Stimulated activated CD4-positive, alpha-beta T cell treated with anti-CD3 and anti-CD28 coated beads, Interleukin-4, amount 100 ng/mL, for 48 hours (primary cell): ENCODE measurements at places on chromosomes 12 and 14.

DNA sequence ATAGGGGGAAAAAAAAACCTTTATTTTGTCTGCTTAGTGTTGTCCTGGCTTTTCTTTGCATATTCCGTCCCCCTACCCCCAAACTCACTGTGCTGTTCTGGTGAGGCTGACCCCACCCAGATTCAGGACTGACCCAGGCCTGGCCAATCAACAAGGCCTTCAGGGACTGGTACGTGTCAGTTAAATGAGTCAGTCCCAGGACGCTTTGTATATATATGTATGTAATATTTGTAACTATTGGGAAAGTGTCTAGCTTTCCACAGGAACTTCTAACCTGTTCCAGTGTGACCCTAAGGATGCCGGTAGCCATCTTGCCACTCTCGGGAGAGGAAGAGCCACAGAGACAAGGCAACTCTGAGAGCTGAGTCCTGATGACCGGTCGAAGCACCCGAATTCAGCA is 107.4 kb downstream of the VCPKMT start:
- DNase-seq, result no peak

DNA sequence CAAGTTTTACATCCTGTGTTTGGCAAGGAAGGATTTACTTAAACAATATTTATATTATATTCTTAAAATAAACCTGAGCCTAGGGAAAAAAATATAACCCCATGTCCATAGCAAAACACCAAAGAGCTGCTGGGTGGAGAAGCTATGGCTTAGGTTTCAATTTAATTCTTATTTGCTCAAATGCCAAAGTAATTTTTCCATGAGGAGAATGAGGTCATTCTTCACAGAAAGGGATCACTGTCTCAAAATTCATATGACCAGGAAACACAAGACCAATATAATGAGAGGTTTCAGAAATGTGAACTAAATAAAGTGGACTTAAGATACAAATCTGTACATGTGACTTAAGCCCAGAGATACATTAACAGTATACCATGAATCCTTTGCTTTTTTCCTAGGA is 195.0 kb downstream of the PHLDA1 start:
- DNase-seq, result no peak

GRCh38 chr12:52903285-52903854 is 1.5 kb downstream of the KRT8 start:
- DNase-seq, result peak; percentile 43

DNA sequence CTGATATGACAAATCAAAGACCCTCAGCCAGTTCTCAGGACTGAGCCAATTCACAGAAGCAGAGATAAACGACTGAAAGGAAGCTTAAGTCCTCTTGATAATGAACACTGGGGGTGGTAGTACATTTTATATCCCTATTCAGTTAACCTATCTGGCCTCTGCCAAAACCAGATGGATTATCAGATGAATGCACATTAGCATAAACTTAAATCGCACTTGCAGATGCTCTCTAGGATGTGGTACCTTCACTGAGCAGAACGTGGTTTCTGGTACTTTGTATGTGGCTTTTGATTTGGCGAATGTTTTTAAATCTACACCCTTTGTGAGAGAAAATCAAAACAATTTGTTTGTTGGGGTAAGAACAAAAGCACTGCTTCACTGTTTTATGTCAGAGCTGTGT is 21.1 kb upstream of the TAS2R14 start:
- DNase-seq, result no peak

DNA sequence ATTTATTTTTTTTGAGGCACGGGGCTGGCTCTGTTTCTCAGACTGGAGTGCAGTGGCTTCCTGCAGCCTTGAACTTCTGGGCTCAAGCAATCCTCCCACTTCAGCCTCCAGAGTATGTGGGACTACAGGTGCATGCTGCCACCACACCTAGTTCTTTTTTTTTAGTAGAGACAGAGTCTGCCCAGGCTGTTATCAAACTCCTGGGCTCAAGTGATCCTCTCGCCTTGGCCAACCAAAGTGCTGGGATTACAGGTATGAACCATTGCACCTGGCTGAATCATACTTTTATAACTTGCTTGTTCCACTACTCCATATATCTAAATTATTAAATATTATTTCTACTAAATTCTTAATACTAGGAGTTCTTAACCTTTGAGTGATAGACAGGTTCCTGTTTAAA is 111.6 kb downstream of the BTG1 start:
- no peak for DNase-seq

DNA sequence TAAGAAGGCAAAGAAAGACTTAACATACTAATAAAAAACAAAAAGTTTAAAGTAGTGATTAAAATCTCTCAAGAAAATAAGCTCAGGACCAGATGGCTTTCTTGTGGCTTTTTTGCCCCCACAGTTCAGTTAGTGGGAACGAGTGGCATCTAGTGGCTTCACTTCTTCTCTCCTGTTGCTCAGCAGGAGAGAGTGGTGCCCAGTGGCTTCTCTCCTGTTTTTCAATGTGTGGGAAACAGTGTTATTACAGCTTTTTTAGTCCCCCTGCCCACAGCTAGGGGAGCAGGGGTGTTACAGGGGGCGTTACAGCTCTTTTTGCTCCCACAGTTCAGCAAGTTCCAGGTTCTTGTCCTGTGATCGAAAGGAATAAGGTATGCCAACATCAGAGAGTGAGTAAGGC is 135.2 kb downstream of the RERGL start:
- no peak for DNase-seq

DNA sequence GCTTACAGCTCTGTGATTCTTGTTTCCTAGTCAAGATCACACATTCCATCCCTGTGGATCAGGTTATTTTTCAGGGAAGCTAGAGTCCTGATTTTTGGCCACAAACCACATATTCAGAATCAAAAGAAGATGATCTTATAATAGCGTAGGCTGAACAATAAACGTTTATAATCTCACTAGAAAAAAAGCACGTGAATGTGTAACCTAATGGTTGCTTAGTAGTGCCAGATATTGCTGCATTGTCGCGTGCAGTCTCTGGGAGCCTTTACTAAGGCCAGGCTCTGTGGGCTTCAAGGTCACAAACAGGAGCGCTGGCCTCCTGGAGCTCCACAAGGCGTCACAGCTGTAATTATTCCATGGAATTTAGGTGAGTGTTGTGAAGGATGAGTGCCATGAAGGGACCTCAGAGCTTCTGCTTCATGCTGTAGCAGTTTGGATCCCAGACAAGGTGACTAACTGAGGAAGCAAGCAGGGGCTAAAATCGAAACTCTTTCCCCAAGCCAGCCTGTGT is 17.4 kb downstream of the CDKN1B start:
- no peak for DNase-seq

GRCh38 chr14:75168586-75169335 is 7.7 kb downstream of the TMED10 start:
- no peak for DNase-seq

DNA sequence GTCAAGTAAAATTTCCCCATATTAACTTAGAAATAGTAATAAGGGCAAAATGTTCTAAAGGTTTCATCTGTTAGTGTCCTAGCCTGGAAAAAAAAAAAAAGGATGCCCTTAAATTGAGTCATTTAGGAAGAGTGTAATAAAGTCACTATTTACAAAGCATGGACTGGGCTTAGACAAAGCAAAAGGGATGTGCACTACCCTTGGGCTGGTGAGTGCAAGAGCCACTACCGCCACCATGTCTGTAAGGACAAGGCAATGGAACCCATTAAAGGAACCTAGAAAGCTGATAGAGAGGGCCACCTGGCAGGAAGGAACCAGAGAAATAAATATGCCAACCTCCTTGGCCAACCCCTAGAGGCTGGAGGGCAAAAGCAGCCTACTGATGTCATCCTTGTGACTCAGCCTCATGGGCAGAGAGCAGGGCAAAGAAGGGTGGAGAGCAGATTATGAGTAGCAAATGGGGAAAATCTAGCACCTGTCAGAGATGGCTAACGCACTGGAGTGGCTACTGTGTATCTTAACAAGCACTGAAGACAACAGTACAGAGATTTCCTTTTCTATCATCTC is 59.5 kb upstream of the FUT8 start:
- no peak for DNase-seq

DNA sequence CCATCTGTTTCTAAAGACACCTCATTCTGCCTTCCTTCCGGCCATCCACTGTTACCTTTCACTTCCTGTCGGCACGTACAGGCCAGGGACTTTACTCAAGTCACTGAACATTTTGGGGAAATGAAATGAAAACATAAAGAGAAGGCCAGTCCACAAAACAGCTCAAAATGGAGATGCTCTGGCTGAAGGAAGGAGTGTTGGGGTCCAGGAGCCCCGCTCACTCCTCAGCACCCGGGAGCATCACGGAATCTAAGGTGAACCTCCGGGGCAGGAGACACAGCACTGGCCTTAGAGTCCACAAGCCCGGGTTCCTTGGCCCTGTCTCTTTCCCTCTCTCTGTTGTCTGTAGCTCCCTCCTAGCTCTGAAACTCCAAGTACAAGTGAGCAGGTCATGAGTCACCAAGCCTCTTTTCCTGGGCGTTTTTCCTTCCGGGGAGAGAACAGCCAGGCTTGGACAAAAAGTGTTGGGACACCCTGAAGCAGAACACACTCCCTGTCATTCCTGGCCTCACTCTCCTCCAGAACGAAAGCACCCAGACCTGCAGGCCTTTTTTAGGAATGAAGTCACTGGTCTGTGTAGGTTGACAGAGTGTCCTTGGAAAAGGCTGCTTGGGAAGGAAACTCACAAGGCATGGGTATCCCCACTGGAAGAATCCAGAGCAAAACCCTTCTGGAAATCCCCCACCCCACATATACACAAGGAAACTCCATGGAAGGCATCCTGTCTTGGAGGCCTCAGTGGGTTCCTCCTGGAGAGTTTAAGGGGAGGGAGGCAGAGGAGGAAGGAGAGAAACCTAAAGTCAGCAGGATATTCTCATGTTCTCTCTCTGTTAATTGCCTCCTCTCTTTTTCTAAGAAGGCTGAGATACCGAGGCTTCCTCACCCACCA is 245.3 kb downstream of the ZFP36L1 start:
- DNase-seq, result no peak

DNA sequence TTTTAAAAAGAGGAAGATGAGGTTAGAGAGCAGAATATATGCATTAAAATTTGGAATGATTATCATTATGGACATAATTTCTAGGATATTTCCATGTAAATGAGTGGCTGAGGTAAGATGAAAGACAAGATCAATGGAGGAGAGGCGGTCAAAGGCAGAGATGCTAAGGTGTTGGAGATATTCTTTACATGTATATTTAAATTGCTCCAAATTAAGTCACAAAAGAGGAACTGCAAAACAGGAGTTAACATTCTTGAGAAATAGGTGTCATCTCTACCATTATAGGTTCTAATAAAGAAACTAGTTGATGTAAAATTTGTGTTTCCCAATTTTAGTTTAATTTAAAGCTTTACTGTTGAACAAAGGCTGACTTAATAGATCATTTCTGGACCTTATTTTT is 268.5 kb upstream of the PPFIA2 start:
- DNase-seq, result no peak

- no peak for DNase-seq
These were observed 112.9 kb downstream of the PRKCH start for GRCh38 chr14:61434311-61434710.

- DNase-seq, result no peak
These were observed 16.2 kb downstream of the NOXRED1 start for GRCh38 chr14:77407158-77407557.

DNA sequence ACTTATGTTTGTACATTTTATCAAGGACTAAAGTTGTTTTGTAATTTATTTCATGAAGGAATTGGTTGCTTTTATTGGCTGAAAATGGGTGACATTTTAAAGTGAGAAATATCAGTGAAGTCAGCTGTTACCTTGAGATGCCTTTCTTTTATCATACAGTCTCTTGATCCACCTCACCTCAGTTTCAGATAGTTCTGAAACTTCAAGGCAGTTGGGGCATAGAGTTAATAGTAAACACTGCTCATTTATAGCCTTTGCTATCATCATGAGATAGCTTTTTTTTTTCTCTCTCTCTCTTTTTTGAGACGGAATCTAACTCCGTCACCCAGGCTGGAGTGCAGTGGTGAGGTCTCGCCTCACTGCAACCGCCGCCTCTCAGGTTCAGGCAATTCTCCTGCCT is 76.7 kb downstream of the MON2 start:
- no peak for DNase-seq

- no peak for DNase-seq
These were observed 37.6 kb upstream of the SPTLC2 start for GRCh38 chr14:77654001-77654441.

DNA sequence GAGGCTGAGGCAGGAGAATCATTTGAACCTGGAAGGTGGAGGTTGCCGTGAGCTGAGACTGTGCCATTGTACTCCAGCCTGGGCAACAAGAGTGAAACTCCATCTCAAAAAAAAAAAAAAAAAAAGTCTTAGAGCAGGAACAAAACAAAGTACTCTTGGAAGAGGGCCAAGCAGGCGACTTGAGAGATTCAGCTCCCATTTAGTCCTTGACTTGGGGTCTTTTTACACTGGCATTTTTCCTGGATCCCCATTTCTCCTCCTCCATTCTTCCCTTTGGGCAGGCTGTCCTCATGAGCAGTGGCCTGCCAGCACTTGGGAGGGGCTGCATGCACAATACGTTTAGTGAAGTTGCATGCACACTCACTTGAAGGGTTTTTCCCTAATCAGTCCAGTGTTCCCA is 72.9 kb downstream of the C14orf132 start:
- DNase-seq, result no peak

DNA sequence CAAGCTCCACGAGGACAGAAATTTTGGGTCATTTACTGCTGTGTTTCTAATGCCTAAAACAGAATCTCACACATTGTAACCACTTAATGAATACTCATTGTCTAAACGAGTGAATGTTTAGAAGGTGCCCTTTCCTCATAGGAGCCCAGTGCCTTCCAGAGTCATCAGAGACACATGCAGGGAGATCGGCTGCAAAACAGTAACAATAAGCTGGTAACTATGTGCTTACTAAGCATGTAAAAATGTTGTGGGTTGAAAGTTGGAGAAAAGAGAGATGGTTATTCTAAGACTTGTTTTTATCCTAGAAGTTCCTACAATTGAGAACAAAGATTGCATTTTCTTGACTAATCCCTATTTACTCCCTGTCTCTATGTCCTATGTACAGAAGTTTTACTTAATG is 7.4 kb downstream of the TESPA1 start:
- DNase-seq, result no peak

- DNase-seq, result no peak
These were observed 151.3 kb downstream of the NUBPL start for GRCh38 chr14:31712244-31713127.

DNA sequence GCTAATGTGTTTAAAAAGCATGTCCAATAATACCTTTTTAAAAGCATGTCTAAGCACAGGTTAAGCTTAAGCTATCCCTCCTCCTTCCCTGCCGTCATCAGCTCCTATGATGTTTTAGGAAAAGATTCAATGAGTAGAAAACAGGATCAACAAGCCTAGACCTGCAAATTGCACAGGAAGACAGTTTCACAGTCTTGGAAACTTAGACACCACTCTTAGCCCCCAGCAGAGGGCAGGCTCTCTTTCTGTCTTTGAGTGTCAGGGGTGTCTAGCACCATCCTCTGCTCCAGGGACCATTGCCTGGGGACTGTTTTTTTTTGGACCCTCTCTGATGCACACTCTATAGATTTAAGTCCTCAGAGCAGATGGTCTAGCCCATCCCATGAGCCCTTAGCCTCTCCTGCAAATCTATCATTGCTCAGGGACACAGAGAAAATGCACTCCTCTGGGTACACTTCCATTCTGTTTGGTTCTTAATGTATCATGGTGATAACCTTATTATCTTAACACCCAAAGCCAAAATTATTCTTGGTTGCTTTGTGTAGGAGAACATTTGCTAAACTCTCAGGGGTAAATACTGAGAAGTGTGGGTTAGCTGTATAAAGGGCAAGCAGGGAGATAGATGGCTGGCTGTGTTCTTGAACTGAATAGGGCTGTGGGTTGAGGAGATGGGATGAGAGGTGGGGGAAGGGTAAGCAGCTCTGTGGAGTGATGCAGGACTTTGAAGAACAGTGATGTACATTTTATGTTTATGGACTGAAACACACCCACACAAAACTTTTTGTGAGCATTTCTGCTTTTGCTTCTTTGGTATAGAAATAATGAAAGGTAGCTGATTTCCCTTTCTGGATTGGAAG is 259.9 kb upstream of the DDHD1 start:
- no peak for DNase-seq
